NB4 (cell line): ENCODE measurements at places on chromosomes 16 and 17.

GRCh38 chr16:72001180-72001874 is 1.1 kb upstream of the PKD1L3 start:
- no peak for DNase-seq

- DNase-seq = no peak
Observed at GRCh38 chr16:85729452-85730185, 21.3 kb downstream of the C16orf74 start.

GRCh38 chr16:62638324-62638911 is 602.2 kb upstream of the CDH8 start:
- DNase-seq = no peak

GRCh38 chr16:65489531-65490023 is 367.7 kb upstream of the CDH11 start:
- DNase-seq = no peak

GRCh38 chr16:75080205-75081029 is 36.2 kb downstream of the LDHD start:
- DNase-seq = peak; percentile 71

GRCh38 chr17:79987187-79987934 is 48.3 kb downstream of the TBC1D16 start:
- no peak for DNase-seq

- no peak for DNase-seq
Observed at GRCh38 chr17:70137451-70138230, 31.7 kb upstream of the KCNJ2 start.

GRCh38 chr17:10114931-10115535 is 83.4 kb downstream of the GAS7 start:
- peak; percentile 100 for DNase-seq
